ENCODE measurements at places on chromosomes 3 and 15. TPM values are rescaled to one million over a fixed set of nuclear protein-coding genes. Genes with fewer than 3 reads are reported as not detected.
A peak's percentile ranks its signal among the peaks of the same experiment; 100 is the strongest.

GRCh38 chr3:175770426-175770825, 911.3 kb downstream of the NAALADL2 start:
- H3K4me3 ChIP-seq, result no peak overlapping the region
- no peaks in the 10 kb centered on the region for H3K4me1 ChIP-seq
- H3K36me3 ChIP-seq, result no peaks in the 10 kb centered on the region
- DNase-seq, result no peak

DNA sequence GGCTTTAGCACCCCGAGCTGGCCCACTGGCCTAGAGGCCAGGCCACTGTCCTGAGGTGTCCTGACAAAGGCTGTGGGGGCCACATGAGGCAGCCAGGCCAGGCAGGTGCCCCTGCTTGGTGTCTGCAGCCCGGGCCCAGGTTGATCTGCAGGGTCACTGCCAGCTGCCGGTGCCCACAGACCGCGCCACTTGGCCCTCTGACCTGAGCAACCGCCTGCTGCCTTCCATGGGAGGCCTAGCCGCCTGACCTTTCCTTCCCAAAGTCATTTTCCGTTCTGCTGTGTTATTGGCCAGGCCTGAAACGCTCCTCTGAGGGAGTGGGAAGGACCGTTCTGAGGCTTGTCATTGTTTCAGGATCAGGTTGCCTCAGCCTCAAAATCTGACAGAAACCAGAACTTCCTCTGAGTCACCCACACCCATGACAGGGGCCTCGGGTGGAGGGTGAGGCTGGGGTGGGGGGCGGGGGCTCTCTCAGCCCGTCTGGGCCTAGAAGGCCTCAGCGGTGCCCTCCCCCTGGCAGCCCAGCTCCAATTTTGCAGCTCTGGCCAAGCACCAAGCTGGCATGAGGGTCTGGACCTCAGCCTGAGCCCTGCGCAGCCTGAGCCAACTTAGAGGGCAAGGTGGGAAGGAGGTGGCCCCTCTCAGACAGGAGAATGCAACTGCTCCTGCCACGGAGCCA, 140.7 kb upstream of the MEF2A start:
- no peaks in the 10 kb centered on the region for H3K36me3 ChIP-seq
- DNase-seq, result peak; percentile 39
- peaks cover 60% of the 10 kb centered on the region for H3K4me1 ChIP-seq
- H3K27ac ChIP-seq, result peak overlapping the region; percentile 72
- H3K27me3 ChIP-seq, result no peaks in the 10 kb centered on the region

GRCh38 chr3:196541684-196542445, 26.5 kb downstream of the WDR53 start:
- no peaks in the 10 kb centered on the region for H3K36me3 ChIP-seq
- H3K4me3 ChIP-seq, result no peak overlapping the region
- H3K27ac ChIP-seq, result no peak overlapping the region

- DNase-seq, result no peak
- no peaks in the 10 kb centered on the region for H3K27me3 ChIP-seq
- H3K36me3 ChIP-seq, result no peaks in the 10 kb centered on the region
- no peak overlapping the region for H3K4me3 ChIP-seq
These were observed 47.0 kb downstream of the MAP3K13 start for GRCh38 chr3:185409957-185410356.

- no peaks in the 10 kb centered on the region for H3K27me3 ChIP-seq
- H3K4me3 ChIP-seq, result no peak overlapping the region
- H3K27ac ChIP-seq, result no peak overlapping the region
- DNase-seq, result no peak
- H3K36me3 ChIP-seq, result no peaks in the 10 kb centered on the region
These were observed 363.0 kb downstream of the FGF12 start for GRCh38 chr3:192364316-192364715.

DNA sequence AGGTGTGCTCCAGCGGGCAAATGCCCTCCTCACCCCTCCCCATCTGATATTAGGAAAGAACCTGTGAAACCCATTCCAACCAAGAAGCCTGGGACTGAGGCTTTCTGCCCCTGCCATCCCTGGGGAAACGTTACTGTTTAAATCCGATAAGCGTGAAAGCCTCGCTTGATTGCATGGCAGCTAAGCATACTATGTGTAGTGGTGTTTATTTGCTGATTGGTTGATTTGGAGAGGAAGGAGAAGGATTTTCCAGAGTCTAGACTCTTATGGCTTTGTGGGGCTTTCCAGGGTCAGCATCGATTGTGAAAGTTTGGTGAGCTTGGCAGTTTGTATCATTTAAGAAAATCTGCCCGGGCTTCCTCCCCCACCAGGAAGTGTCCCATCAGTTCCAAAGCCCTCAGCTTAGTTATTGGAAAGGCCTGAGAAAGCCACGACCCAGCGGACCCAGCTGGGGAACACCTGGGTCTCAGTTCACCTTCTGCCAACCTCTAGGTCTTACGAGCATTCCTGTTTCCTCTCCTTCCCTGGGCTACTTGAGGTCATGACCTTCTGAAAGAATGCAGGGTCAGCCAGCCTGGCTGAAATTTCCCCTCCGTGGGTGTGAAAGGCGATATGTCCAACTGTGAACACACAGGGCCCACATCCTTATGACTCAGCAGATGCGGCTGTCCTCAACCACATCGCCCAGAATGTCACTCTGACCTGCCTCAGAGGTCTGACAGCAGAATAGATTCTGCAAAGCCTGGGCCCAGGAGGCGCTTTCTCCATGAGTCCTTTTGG, 62.8 kb upstream of the HERC1 start:
- no peak for DNase-seq
- no peak overlapping the region for H3K27ac ChIP-seq
- H3K4me3 ChIP-seq, result no peak overlapping the region
- peaks cover 61% of the 10 kb centered on the region for H3K4me1 ChIP-seq
- H3K36me3 ChIP-seq, result no peaks in the 10 kb centered on the region

GRCh38 chr3:51371943-51372557, 13.0 kb upstream of the MANF start:
- no peaks in the 10 kb centered on the region for H3K27me3 ChIP-seq
- H3K4me1 ChIP-seq, result no peaks in the 10 kb centered on the region
- H3K36me3 ChIP-seq, result no peaks in the 10 kb centered on the region
- DNase-seq, result peak; percentile 52

DNA sequence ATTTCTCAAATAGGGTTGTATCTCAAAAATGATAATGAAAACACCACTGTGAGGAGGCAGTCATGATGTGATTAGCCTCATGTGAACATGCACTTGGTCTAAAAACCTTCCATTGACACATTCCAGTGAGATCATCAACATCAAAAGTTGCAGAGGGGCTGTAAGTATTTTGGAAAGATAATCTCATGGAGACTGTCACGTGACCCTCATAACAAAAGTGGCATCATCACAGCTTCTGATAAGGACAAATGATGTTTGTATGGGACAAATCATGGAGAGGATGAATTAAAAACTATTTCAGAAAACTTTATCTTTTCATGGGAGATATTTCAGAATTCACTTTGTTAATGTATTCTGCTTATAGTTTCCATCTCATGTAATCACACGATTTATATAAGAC, 203.1 kb upstream of the NDN start:
- H3K27ac ChIP-seq, result no peak overlapping the region
- no peaks in the 10 kb centered on the region for H3K4me1 ChIP-seq
- DNase-seq, result no peak
- H3K4me3 ChIP-seq, result no peak overlapping the region

DNA sequence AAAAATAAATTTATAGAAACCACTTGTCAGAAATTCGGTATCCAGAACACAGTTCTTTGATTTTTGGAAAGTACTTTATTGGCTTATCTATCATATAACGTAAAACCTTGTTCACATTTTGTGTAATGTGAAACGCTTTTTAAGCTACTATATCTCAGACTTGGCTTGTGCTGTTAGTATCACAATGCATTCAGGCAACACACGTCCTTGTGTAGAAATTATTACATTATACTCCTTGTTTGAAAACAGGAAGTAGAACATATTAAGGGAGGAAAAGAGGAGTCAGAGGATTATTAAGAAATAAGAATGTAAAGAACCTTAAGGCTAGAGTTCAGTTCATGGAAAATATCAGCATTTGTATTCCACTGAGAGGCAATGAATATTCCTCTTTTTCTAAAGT, 1.6 kb downstream of the DNAJC13 start:
- DNase-seq, result no peak
- peak overlapping the region; percentile 94 for H3K4me3 ChIP-seq
- H3K36me3 ChIP-seq, result no peaks in the 10 kb centered on the region
- H3K27me3 ChIP-seq, result no peaks in the 10 kb centered on the region
- peaks cover 7% of the 10 kb centered on the region for H3K4me1 ChIP-seq
- H3K27ac ChIP-seq, result no peak overlapping the region

The GP5 gene
- total RNA-seq, result 6.2 TPM

The CHRNA3 gene
- total RNA-seq, result not detected

The CADPS gene
- total RNA-seq, result not detected

The EPHA3 gene
- not detected for total RNA-seq

The IVD gene
- 81.8 TPM for total RNA-seq

The PPP1R14D gene
- total RNA-seq, result not detected

The SLC7A14 gene
- not detected for total RNA-seq

Measured in naive thymus-derived CD4-positive, alpha-beta T cell (primary cell).